ENCODE measurements at places on chromosomes 1 and 21.

- DNase-seq, result no peak
Observed at GRCh38 chr1:30477588-30477987, 245.8 kb downstream of the MATN1 start.

- no peak for DNase-seq
Observed at GRCh38 chr1:107254306-107254705, 113.5 kb downstream of the NTNG1 start.

DNA sequence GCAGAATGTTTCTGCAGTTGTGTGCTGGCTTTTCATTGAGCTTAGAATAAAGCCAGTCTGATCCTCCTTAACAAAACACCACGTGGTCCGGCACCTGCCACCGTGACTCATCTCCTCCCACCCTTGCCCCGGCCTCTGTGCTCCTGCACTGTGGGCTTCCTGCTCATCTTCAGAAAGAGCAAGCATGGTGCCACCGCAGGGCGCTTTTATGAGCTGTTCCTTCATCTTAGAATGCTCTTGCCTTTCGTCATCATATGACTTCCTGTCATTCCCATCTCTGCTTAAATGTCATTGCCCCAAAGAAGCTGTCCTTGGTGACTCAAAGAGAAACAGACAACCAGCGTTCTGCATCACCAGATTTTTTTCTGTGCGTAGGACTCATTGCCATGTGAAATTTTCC lies 117.8 kb downstream of the HHAT start:
- DNase-seq, result no peak

GRCh38 chr1:228378090-228378872 lies 28.4 kb downstream of the TRIM11 start:
- peak; percentile 82 for DNase-seq

- DNase-seq, result no peak
Observed at GRCh38 chr1:56626546-56626945, 18.6 kb upstream of the PRKAA2 start.

- no peak for DNase-seq
Observed at GRCh38 chr1:41174170-41174569, 67.9 kb downstream of the SCMH1 start.

GRCh38 chr1:38131024-38131585 lies 84.5 kb upstream of the POU3F1 start:
- no peak for DNase-seq

GRCh38 chr1:84300501-84300900 lies 1.0 kb upstream of the SAMD13 start:
- no peak for DNase-seq

DNA sequence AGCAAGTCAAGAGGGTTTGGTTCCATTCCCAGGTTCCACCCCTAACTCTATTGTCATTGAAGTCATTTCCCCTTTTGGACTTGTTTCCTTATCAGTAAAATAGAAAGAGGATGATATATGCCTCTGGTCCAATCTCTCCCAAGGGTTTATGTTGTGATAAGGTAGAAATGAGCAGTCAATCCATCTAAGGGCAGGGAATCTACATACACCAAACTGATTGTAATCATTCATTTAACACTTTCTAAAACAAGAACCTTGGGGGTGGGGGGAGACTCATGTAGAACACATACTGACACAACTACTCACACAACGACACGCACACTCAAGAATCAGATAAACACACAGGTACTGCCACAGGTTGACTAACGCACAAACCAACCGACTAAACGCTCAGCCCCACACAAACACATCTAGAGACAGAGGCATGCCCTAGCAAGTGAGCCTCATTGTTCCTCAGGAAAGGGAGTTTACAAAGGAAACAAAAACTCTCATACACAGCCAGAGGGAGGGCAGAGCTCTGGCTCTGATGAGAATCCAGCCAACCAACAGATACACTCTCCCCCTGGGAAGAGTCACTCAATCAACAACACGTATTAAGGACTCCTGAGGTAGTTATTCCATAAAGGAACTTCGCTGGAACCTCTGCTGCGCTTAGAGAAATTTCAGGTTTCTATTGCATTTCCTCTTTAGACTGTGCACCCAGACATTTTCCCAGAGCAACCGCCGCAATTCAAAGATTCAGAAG lies 1.0 kb downstream of the F11R start:
- no peak for DNase-seq

- no peak for DNase-seq
Observed at GRCh38 chr1:26782521-26783212, 5.1 kb upstream of the PIGV start.

DNA sequence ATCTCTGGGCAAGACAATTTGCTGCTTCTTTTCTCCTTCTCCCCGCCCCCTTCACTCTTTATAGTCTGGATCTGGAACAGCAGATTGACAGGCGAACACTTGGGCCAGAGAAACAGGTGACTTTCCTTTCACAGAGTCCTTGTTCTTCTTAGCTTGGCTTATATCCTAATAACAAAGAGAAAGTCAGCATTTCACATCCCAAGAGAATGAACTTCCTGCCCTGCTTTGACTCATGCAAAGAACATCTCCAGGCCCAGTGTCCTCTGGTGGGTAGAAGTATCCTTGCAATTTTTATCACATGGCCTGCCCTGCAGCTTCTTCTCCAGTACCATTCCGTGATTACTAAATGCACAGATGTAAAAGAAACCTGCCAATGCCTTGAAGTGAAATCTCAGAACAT lies 764.4 kb downstream of the ADGRL2 start:
- DNase-seq, result no peak

- no peak for DNase-seq
Observed at GRCh38 chr1:147337040-147337630, 94.7 kb downstream of the CHD1L start.

- DNase-seq, result peak; percentile 3
Observed at GRCh38 chr1:112460615-112461014, 48.1 kb upstream of the WNT2B start.

DNA sequence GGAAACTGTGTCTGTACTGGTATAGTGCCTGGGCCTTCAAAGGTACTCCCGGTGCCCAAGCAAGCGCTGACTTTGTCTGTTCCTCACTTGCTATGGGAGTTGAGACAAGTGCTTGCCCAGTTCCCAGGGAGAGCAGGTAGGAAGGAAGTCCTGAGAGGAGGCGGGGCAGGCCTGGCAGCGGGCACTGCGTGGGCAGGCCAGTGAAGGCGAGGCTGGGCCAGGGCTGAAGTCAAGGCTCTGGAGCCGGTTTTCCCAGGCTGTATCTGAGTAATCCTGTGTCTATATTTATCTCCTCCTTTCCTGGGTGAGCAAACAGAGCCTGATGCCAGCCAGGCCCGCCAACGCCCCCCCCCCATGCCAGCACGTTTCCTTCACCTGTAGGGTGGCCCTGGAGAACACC lies 15.9 kb upstream of the EDN2 start:
- peak; percentile 20 for DNase-seq

DNA sequence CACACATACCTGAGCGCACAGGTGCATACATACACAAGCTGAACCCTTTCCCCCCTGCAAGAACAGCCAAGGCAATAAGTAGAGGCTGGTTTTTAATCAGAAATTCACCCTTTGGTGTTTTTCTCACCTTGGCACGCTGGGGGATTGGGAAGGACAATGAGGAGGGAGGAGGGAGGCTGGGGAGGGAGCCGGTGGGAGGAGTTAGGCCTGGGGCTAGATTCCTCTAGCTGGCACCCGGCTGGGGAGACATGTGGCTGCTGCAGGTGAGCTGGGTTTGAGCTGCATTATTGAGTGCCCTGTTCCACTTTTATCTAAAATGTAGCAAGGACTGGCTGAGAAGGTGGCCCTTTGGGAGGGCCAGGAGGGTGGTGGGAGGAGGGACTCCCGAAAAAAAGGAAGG lies 97.8 kb upstream of the CSF3R start:
- peak; percentile 12 for DNase-seq

GRCh38 chr1:156435545-156436140 lies 64.9 kb downstream of the MEF2D start:
- no peak for DNase-seq

DNA sequence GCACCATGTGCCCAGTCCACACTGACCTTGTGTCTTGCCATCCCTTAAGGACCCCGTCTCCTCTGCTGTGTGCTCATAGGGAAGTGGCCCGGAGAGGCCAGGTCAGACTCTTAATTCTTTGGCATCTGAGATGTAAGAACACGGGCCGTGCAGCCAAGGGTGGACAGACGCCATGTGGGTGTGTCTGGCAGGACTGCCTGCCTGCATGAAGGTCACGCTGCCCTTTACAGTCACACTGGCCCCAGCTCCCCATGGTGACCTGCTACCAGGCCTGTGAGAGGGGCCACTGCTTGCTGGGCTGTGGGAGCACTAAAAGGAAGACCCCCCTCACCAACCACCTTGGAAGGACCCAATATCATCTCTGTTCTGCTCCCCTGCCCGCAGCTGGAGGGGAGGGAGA lies 17.7 kb downstream of the DHRS3 start:
- no peak for DNase-seq

DNA sequence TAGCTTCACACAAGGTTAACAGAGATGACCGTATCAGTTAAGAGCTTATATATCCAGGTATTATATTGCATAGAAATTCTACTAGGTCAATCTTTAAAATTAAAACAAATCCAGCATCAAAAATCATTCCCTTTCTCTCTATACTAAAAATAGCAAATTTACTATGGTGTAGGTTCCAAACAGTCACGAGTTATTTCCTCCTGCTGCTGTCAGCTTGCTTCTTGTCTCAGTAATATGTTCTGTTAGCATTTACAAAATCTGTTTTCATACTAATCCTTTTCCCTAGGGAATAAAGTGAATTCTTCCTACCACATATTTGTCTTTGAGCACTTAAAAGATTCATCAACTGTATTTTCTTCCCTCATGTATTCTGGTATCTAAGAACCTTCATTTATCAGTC lies 2.5 kb downstream of the WDR26 start:
- no peak for DNase-seq

DNA sequence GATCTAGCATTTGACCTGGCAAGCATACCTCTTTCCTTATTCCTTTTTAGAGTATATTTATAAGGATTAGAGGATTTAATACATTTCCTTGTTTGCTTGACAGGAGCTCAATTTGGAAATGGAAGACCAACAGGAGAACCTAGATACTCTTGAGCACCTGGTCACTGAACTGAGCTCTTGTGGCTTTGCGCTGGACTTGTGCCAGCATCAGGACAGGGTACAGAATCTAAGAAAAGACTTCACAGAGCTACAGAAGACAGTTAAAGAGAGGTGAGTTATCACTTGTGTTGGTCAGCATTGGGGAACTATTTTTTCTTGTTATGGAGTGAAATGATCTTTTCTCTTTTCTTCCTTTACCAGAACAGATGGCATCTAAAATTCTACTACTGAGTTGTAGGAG lies 123.4 kb upstream of the BMP8A start:
- DNase-seq, result no peak

- DNase-seq, result peak; percentile 18
Observed at GRCh38 chr1:161119092-161119903, 1.4 kb downstream of the NIT1 start.

GRCh38 chr1:184621260-184621659 lies 133.4 kb downstream of the EDEM3 start:
- no peak for DNase-seq

DNA sequence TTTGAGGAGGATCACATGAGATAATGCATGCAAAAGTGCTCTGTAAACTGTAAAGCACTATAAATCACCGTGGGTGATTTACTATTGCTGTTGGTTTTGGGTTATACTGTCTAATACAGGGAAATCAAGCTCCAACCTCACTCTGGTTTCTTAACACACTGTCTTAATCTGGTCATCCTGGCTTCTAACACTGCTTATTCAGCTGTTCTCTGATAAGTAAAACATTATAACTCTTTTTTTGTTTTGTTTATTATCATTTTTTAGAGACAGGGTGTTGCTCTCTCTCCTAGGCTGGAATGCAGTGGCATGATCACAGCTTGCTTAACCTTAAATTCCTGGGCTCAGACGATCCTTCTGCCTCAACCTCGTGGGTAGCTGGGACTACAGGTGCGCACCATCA lies 21.9 kb upstream of the LSM10 start:
- no peak for DNase-seq

- DNase-seq, result no peak
Observed at GRCh38 chr1:223700388-223700918, 11.9 kb upstream of the CAPN2 start.

DNA sequence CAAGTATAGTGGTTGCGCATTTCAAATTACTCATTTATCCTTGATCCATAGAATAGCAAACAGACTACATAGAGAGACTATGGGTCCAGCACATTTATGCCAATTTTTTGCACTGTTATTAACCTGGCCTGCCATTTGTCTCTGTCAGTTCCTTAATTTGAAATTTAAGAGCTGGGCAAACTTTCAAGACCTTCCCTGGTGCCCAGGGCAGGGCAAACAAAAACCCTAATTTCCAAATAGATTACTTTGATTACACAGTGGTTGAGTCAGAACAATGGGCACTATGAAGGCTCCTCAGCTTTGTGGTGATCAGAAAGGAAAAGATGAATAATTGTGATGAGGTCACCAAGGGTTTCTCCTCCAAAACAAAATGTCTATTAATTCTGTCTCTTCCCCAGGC lies 80.6 kb downstream of the TNFSF18 start:
- peak; percentile 31 for DNase-seq

DNA sequence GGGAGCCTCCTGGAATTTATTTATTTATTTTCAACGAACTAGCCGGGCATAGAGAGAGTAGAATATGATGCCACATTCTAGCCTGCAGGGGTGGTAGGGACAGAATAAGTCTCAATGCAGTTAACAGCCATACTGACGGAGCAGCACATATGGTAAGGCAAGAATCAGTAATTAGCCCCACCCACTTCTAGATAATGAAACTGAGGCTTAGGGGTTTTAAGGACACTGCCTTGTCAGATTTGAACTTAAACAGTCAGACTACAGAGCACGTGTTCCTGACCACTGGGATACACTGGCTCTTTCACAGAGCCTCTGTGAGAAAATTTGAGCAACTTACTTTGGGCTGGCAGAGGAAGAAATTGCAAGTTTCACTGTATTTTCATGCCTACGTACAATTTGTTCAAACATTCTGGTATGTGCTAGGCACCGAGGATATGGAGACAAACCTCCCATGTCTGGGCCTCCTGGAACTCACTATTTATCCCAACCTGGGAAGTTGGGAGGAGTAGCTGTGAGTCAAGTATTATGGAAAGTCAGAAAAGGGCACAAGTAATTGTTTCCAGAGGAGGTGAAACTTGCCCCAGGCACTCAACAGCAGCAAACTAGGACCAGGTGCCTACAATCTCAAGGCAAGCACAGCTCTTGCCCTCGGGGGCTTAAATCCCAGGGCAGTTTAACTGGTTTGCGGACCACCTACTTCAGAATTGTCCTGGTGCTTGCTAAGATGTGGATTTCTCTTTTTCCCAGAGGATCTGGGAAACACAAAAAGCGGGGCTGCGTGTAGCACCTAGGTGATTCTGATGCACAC lies 1.6 kb upstream of the CLIC4 start:
- DNase-seq, result no peak

- DNase-seq, result peak; percentile 29
Observed at GRCh38 chr1:189619682-189620332, 857.9 kb downstream of the BRINP3 start.

GRCh38 chr1:204232526-204232925 lies 18.7 kb upstream of the GOLT1A start:
- DNase-seq, result no peak

DNA sequence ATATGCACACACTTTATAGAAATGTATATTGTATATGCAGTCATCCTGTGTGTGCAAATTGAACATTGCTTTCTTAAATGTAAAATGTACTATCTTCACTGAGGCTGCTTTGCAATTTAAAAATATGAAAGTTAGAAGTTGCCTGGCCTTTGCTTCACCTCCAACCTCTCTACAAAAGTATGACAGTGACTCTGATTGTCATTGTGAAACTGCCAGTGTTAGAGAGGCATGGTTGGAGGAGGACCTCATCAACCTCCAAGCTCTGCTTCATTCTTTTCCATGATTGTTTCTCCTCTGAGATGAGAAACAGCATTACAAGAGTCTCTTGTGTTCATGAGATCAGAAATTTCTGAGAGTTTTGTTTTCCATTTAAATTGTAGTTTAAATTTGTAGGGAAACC lies 185.5 kb downstream of the ZC3H11B start:
- DNase-seq, result no peak

Measured in NCI-H2081 (cell line).